ENCODE measurements at places on chromosomes 3 and 15.

- no peak for DNase-seq
Measured at GRCh38 chr15:80684697-80685096, 10.4 kb upstream of the ABHD17C start.

DNA sequence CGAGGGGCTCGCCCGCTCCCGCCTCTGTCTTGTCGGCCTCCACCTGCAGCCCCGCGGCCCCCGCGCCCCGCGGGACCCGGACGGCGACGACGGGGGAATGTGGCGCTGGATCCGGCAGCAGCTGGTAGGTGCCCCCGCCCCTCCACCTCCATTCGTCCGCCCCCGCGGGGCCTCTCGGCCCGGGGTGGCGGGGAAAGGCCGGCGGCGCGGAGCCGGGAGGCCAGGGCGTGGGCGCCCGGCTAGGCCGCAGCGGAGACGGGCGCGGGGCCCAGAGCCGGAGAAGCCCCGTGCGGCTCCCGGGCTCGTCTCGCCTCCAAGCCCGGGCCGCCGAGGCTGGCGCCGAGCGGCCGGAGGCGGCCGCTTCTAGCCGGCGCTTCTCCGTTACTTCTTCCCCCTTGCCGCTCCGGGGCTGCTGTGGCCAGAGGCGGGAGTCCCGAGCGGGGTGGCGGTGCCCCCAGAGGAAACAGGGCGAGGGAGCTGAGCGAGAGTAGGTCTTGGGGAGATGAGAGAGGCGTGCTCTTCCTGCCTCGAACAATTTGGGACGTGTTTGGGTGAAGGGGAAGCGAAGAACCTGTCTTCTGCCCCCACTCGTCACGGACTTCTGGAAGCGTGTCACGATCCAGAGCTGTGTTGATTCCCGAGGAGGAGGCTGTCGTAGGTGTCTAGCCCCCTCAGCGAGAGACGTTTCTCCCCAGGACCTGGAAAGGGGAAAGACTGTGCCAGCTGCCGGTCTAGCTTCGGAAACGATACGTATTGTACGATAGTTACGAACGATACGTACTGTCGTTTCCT is 555 bp downstream of the ATP11B start:
- DNase-seq: peak; percentile 61

- DNase-seq: no peak
Measured at GRCh38 chr15:58241872-58242271, 103.7 kb downstream of the AQP9 start.

- peak; percentile 43 for DNase-seq
Measured at GRCh38 chr3:158152186-158152585, 42.3 kb downstream of the RSRC1 start.

DNA sequence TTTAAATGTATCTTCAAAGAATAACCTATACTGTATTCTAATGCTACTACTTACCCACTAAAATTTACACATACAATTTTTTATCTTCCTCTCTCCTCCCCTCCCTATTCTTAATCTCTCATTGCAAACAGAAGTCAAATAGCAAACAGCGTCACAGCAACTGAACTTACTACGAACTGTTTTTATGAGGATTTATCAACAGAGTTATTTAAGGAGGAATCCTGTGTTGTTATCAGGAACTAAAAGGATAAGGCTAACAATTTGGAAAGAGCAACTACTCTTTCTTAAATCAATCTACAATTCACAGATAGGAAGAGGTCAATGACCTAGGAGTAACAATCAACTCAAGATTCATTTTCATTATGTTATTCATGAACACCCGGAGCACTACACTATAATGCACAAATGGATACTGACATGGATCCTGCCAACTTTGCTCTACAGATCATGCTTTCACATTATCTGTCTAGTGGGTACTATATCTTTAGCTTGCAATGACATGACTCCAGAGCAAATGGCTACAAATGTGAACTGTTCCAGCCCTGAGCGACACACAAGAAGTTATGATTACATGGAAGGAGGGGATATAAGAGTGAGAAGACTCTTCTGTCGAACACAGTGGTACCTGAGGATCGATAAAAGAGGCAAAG is 984 bp downstream of the FGF7 start:
- DNase-seq: no peak

GRCh38 chr3:32406486-32407408 is 15.1 kb downstream of the CMTM7 start:
- DNase-seq: no peak
